Activated T-cell treated with anti-CD3 and anti-CD28 coated beads, Interleukin-2, amount 50 U/mL, for 4 hours (primary cell): ENCODE measurements at places on chromosomes 1 and 21.

DNA sequence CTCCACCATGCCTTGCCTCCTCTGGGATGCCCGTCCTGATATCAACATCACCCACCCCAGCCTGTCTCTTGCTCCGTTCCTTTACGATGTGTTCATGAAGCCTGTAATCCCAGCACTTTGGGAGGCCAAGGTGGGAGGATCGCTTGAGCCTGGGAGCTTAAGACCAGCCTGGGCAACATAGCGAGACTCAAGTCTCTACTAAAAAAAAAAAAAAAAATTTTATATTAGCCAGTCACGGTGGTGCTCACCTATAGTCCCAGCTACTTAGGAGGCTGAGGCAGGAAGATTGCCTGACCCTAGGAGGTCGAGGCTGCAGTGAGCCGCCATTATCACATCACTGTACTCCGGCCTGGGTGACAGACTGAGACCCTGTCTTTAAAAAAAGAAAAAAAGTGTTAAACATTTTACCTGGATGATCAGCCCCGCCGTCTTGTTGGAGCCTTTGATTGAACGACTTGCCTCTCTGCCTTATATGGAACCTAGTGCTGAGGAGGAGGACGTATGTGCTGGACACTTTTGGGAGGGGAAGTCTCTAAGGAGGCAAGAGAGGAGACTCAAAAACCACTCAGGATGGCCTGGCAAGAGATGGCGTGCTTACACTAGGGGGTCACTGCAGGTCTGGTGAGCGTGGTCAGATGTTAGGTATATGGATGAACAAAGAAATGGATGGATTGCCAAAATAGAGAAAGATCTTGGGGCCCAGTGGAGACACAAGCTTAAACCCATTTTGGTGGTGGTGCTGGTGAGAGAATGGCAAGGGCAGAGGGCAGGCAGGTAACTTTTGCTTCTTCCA lies 80.5 kb upstream of the IFFO2 start:
- no peak for DNase-seq

- no peak for DNase-seq
Measured at GRCh38 chr1:209176866-209177430, 406.6 kb upstream of the CAMK1G start.

GRCh38 chr21:39660191-39660980 lies 47.6 kb downstream of the B3GALT5 start:
- DNase-seq: no peak

GRCh38 chr1:93758842-93759515 lies 77.3 kb upstream of the BCAR3 start:
- DNase-seq: no peak

GRCh38 chr1:34188418-34188817 lies 11.7 kb downstream of the C1orf94 start:
- DNase-seq: no peak

GRCh38 chr1:230906226-230906625 lies 37.9 kb upstream of the C1orf198 start:
- DNase-seq: no peak

DNA sequence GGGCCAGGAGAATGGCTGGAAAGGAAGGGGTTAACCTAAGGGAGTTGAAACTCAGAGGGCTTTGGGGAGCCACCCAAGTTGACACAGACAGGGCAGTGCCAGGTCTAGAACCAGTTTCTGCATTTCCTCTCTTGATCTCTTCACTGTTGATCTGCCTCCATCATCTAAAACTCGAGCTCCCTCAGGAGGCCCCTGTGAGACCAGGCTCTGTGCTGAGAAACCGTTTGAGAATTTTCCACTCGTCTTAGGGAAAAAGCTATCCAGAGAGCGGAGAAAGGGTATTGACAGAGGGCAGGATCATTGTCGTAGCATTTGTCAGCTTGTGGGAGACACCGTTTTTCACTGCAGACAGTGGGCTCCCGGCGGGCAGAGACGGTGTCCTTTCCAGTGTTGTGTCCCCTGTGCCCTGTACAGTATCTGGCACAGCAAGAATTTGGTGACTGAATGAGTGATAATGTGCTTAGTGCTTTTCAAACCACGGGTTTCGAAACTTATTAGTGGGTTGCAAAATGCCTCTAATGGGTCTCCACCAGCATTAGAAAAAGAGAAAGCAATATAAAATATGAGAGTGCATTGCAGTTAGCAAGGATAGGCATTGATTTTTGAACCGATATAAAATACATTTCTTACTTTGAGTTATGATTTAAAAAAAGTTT lies 31.1 kb downstream of the PROK1 start:
- DNase-seq: no peak

GRCh38 chr1:7616953-7617352 lies 154.1 kb upstream of the VAMP3 start:
- no peak for DNase-seq

GRCh38 chr1:156963621-156964020 lies 43.2 kb downstream of the LRRC71 start:
- peak; percentile 10 for DNase-seq

GRCh38 chr1:20725189-20726117 lies 7.0 kb downstream of the SH2D5 start:
- no peak for DNase-seq

GRCh38 chr21:45801129-45801964 lies 157.8 kb downstream of the PCBP3 start:
- DNase-seq: no peak

DNA sequence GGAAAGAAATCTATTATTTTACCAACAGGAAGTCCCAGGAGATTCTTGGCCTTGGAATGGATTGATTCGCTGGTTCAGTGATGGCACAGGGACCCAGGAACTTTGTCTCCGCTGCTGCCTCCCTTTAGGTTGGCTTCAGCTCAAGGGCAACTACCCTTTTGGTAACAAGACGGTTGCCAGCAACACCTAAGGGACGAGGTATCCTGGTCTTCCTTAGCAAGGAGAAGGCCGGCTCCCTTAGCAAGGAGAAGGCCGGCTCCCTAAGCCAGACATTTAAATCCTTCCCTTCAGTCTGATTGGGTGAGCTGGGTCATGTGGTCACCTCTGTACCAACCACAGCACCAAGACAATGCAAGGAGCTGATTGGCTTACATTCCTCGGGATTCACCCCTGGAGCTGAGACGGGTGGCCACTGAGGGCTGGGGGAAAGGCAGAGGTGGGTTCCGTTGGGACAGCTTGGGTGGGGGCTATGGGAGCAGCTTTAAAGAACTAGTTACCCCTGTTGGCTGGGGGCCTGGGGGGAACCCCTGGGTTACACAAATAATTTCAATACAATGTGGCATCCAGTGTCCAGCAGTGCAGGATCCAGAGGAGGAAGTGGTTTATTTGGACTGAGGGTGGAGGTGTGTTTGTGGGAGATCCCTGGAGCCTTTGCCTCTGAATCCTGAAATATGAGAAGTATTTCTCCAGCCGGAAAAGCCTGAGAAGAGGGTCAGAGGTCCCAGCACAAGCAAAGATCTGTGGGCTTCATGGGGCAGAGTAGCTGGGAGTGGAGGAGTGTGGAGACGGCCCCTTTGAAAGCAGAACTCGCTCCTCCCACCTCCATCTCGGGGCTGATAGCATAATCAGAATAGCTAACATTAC lies 20.7 kb upstream of the CLIC4 start:
- DNase-seq: no peak

GRCh38 chr21:32120230-32120629 lies 158.6 kb downstream of the MIS18A start:
- DNase-seq: no peak

DNA sequence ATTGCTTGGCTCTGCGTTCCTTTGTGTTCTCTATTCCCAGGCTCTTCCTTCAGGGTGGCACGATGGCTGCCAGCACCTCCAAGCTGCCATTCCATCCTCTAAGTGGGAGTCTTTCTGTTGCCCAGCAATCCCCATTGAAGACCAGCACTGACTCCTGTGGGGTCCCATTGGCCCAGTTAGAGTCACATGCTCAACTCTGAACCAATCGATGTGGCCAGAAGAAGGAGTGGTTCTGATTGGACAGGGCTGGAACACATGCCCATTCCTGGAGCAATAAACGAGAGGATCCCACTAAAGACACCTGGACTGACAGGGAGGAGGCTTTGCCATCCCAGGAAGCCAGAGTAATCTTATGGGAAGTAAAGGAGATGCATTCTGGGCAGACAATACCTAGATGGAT lies 97.2 kb upstream of the IGSF21 start:
- DNase-seq: no peak

- DNase-seq: no peak
Measured at GRCh38 chr1:223639331-223639749, 26.2 kb downstream of the CAPN8 start.

GRCh38 chr1:27575840-27576331 lies 28.1 kb downstream of the AHDC1 start:
- DNase-seq: no peak

DNA sequence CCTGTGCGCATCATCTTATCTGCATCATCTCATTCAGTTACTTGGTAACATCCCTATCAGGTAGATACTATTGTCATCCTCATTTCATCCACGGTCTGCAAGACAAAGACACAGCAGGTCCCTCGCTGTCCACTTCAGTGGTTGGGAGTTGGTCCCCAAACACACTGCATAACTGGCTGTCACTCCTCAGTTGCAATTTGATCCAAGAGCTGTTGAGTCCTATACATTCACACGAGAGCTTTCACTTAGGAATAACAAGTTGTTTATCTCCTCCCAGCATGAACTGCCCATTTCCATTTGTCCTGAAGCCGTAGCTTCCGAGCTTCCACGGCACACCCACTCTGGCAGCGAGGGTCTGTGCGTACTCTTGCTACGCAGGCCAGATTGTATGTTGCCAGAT lies 472.0 kb downstream of the CAMTA1 start:
- DNase-seq: no peak

- DNase-seq: no peak
Measured at GRCh38 chr1:117620440-117620839, 14.6 kb downstream of the TENT5C start.

DNA sequence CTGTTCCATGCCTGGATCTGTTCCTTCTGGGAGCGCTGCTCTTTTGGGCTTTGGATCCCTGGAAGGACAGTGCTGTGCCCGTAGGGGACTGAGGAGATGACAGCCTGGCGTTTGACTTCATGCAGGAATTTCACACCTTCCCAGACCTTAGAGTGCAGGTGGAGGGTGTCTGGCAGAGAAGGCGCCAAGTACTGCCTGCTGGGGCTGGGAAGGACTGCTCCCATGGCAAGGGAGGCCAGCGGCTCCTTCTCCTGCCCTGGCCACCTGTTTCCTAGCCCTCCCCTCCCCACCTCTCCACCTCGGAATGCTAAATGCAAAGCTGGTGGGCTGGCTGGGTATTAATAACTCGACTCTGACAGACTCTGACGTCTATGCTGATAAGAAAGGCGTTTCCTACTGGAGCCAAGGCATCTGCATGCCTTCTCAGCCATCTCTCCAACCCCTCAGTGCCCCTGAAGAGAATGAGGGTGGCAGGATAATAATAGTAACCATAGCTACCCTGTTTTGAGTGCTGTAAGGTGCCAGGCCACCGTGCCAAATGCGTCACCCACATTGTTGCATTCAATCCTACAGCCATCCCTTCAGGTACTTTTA lies 17.5 kb upstream of the PDIK1L start:
- no peak for DNase-seq

DNA sequence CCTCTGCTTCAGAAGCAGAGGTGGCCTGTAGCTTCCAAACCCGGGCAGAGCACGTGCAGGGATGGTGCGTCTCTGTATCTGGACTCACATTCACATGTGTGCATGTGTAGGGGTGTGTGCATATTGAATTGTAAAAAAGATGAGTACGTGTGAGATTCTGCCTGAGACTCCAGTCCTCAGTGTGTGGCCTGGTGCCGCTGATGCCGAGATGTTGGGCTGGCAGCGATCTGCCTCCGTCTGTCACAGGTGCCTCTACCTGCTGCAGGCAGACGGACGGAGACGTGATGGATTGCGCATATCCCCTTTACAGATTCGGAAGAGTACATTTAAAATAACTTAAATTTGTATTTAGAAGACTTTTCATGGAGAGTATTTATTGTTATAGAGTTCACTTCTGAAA lies 53.6 kb downstream of the ADARB1 start:
- no peak for DNase-seq

DNA sequence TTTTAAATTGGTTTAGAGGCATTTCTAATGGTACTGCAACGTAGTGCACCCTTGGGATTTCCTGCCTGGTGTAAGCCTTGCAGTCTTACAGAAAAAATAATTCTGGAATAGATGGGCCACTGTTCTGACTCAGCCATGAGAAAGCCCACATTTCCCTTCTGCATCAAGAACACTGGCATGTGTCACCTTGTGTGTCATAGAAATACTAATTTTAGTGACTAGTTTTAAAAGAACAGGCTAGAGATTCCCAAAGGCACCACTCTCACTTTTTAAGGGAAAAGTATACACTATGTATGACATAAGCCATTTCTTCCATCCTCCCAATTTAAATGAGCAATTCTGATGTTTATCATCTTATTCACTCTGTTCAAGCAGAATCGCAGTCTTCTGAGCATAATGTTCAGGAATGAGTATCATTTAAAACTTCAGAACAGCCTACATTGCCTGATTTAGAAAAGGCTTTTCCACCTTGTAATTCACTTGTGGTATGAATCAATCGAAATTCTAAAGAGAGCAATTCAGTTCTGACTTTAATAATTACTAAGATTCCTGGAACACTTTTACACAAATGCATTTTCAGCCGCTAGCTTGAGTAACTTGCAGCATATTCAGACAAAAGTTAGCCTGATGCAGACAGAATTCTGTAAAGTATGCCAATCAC lies 18.8 kb downstream of the RGS13 start:
- no peak for DNase-seq

DNA sequence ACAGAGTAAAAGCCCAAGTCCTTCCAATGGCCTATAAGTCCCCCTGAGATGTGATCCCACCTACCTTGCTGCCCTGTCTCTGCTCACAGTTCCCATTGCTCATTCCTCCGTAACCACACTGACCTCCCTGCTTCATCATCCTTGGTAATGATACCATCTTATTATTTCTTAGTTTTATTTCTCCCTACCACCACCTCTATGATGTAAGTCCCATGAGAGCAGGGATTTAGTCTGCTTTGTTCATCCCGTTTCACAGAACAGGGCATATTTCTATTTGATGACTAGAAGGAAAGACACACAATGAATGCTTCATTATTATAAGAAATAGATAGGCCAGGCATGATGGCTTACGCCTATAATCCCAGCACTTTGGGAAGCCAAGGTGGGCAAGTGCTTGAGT lies 22.5 kb downstream of the NIBAN1 start:
- DNase-seq: no peak

DNA sequence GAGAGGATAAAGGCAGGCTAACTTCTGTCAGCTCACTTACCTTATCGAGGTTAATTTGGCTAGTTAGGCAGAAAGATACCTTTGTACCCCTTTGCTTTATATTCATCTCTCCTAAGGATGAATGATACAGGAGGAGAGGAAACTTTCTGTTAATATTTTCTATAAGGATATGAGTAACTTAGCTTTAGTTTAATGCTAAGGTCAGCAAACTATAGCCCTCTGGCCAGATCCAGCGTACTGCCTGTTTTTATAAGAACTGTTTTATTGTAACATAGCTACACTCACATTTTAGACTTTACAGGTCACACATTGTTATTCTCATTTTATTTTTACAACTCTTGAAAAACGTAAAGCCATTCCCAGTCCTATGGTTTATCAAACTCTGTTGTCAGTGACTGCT lies 18.1 kb downstream of the DHX9 start:
- DNase-seq: no peak
